Brain pericyte (primary cell): ENCODE measurements at places on chromosomes 6 and 20.

DNA sequence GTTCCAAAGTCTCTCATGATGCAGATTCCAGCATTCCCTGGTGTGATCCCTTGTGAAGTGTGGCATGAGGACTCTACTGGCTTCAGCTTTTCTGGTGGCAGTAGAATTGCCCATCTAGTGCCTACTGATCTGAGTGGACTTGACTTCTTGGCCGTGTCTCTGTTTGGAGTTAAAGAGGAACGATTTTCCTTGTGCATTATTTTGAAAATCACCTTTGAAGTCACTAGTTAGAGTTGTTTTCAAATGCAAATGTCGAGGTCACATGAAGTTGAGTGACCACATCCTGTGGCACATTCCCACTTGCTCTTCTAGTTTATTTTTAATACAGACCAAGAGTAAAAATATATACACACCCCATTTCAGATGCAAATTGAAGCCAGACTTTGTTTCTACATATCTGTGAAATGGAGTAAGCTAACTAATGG, 270.7 kb upstream of the TAB2 start:
- no peak for DNase-seq

DNA sequence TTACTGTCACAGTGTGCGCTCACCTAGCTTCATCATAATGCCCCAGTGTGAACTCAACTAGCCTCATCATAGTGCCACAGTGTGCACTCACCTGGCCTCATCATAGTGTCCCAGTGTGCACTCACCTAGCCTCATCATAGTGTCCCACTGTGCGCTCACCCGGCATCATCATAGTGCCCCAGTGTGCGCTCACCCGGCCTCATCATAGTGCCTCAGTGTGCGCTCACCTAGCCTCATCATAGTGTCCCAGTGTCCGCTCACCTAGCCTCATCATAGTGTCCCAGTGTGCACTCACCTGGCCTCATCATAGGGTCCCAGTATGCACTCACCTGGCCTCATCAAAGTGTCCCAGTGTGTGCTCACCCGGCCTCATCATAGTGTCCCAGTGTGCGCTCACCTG, 10.6 kb downstream of the TMEM242 start:
- no peak for DNase-seq

GRCh38 chr6:101397199-101397598, 3.7 kb downstream of the GRIK2 start:
- DNase-seq: no peak

DNA sequence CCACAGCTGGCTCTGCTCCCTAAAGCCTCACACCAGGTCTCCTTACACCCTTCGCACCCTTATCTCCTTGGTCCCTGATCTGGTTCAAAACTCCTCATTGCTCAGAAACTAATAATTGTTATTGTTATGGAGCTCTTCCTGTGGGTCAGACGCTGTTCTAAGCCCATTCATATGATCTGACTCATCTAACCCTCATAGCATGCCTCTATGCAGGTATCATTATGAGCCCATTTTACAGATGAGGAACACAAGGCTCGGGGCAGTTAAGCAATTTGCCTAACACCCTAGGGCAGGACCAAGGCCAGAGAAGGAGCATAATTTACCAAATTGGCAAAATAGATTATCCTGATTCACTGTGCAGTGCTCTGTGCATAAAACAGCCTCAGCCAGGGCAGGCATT, 51.8 kb upstream of the CCDC167 start:
- no peak for DNase-seq

- no peak for DNase-seq
Measured at GRCh38 chr6:8383584-8383983, 51.8 kb downstream of the SLC35B3 start.

- DNase-seq: no peak
Measured at GRCh38 chr6:23282252-23283021, 713.1 kb downstream of the HDGFL1 start.

- DNase-seq: no peak
Measured at GRCh38 chr20:1940581-1940980, 45.4 kb downstream of the SIRPA start.
